Fibroblast of skin of left biceps (primary cell): ENCODE measurements at places on chromosomes 3 and 15.

DNA sequence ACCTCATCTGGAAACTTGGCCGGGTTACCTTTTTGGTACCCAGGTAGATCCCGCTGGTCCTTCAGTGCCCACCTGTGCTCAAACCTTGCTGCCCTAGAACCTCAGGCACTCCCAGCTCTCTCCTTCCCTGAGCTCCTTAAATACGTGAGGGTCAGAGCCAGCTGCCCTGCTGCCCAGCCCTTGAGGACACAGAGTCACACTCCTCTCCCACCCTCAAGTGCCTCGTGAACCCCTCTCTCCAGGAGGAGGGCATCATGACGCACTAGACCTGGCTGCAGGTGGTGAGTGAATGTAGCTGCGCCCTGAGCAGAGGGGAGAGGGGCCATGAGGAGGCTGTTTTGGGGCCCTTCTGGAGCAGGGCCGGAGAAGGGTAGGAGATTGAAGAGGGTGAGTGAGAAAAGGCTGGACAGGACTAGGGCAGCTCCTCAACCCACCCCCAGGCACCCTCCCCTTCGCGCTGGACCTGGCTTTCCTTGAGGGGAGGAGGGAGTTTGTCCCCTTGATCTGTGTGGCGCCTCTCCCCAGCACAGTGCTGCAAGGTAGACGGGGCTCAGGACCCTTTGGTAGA is 941 bp downstream of the SLC12A8 start:
- DNase-seq = no peak

DNA sequence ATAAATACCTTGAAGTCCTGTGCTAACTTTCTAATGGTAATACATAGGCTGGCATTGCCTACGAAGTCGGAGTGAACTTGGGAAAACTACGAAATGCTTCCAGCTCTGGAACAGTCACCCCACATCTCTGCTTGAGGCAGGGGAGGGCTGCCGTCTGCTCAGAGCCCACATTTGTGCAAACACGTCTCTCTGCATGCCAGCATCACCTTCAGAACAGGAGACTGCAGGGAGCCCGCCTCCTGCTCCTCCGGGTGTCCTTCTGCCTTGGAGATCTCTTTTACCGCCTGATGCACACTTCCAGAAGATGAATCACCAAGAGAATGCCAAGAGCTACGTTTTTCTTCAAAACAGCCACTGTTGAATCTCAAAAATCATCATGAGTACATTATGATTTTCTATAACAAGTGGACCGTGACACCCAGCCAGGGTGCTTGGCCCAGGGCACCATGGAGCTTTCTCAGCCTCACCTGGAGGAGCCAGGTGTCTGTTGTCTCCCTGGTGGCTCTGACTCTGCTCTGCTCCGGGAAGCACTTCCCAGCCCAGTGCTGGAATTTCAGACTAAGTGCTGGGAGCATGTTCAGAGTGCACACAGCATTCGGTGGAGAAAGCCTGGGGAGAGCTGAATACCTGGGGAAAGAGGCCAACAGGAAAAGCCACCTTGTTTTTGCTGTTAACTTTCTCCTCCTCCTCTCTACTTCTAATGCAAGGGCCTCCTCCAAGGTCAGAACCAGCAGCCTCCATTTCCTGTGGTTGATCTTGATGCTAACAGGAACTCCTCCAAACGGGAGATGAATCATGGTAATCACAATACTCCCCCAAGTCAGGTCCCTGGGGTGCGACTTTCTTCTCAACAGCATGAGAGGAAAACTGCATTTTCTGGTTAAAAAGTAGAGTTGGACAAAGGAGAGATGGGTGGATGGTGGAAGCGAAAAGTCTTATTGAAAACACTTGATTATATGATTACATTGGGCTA is 467.7 kb downstream of the GABRG3 start:
- no peak for DNase-seq

GRCh38 chr3:153783106-153783505 is 338.1 kb upstream of the ARHGEF26 start:
- DNase-seq = no peak

DNA sequence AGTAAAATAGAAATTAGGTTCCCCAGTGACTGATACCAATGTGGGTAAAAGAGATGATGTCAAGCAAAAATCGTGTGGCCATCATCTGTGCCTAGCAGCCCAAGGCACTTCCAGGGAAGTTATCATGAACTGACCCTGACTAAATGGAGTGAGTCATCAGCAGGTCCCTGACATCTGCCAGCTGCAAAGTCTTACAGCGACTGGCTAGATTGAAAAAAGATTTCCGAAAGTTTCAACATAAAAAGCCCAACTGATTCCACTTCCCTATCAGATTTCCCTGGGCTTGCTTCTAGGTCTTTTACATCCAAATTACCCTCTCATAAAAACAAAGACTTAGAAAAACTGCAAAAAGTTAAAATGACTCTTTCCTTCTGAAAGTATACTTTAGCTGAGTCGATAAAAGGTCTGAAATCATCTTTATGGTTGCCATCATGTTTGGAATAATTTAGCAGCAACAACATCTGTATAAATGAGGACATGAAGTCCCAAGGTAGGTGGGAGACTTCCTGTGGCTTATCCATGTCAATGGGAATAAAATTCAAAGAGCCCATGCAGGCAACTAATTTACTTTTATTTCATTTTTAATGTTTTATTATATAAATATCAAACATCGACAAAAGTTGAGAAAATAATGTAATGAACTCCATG is 342.8 kb downstream of the ERC2 start:
- DNase-seq = no peak

- no peak for DNase-seq
These were observed 102.1 kb downstream of the RYK start for GRCh38 chr3:134148534-134148933.

GRCh38 chr3:138375447-138375846 is 27.1 kb downstream of the MRAS start:
- no peak for DNase-seq
